Stimulated activated CD8-positive, alpha-beta memory T cell treated with anti-CD3 and anti-CD28 coated beads, Interleukin-2, amount 100 ng/mL, for 1 hour (primary cell): ENCODE measurements at places on chromosomes 16 and 17.

DNA sequence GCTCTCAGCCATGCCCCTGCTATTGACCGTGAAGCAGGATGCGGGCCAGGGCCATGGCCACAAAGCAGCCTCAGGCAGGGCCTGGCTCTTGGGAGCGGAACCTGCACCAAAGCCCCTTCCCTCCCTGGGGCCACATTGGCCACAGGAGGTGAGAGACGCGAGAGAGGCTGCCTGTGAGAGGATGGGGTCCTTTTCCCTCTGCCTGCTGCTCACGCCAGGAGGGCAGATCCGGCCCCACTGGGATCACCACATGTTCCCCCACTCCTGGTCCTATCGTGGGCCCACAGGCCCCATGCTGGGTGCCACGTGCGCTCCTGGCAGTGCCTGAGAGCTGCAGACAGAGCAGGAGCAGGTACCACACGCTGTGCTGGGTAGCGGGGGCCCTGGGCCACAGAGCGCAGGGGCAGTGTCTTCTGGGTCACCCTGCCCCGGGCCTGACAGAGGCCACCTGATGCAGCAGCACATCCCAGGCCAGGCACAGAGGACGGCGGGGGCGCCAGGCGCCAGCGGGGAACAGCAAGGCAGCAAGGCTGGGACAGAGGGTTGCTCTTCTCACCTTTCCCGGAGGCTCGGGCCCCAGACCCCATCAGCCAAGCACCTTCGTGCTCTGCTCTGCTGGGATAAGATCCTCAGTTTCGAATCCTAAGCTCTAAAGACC is 9.2 kb upstream of the NUDT16L1 start:
- no peak for DNase-seq

DNA sequence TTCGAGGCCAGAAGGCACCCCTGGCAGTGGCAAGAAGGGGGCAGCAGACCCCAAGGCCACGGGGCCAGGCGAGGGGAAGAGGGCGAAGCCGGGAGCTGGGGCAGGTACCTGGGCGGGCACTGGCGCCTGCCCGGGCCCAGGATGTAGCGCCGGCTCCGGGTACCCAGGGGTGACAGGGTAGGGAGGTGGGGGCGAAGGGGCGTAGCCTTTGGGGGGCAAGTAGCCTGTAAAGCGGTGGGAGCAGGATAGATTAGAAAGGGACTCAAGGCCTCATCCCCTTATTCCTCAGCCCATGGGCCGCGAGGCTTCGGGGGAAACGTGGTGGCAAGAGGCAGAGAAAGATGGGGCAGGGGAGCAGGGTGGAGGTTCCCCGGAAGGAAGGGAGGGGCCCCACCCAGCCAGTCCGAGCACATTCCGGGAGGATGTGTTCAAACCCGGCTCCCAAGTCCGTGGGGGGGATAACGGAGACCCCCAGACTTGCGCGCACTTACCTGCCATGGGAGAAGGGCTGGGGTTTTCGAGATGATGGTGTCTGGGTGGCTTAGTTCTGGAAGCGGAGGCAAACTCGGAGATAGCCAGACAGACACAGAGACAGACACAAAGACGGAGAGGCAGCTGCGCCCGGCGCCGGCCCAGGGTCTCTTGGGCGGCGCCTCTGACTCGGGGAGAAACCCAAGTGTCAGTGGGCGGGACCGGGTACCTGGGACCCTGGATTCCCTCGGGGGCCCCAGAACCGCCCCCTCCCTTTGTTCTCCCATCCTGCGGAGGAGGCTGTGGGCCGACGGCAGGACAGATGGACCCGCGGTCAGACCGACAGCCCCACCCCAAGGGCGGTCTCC is 493 bp downstream of the PLSCR3 start:
- no peak for DNase-seq

- no peak for DNase-seq
Measured at GRCh38 chr17:46060461-46060860, 61.4 kb downstream of the STH start.

DNA sequence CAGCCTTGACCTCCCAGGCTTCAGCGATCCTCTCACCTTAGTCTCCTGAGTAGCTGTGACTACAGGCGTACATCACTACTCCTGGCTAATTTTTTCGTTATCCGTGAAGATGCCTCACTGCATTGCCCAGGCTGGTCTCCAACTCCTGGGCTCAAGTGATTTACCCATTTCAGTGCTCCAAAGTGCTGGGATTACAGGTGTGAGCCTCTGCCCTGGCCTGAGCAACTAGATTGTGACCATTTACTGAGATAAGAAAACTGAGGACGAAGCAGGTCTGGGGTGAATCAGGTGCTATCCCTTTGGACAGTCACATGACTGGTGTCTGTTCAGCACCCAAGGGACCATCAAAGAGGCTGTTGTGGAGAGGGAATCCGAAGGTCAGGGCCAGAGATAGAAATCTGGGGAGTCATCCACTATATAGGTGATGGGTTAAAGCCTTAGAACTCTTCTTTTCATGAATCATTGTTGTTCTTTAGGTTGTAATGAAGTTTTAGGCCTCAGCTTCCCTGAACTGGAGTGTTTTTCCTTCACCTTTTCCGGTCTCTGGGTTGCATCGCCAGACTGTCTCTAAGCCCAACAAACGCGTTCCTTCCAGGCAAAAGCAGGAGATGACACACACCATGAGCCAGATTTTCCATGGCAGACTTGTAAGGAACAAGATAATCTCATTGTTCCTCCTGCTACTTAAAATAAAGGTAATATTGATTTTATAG is 62.5 kb downstream of the FTO start:
- no peak for DNase-seq

- DNase-seq: no peak
Measured at GRCh38 chr16:86367291-86368072, 142.8 kb upstream of the FOXF1 start.

- no peak for DNase-seq
Measured at GRCh38 chr16:85312642-85313525, 200.6 kb upstream of the CIBAR2 start.

DNA sequence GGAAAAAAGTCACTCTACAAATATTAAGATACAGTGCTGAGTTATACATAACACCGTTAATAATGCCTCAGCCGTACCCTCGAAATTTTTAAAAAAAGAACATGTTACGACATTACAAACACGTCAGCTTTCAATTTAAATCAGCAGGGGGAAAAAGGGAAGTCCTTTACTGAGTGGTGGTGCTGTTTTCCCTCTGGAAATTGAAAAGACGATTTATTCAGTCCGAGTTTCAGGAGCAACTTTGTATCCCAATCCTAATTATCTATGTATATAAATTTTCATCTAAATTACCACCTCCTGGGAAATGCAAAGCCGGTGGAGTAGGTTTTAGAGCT is 1.3 kb downstream of the NETO2 start:
- no peak for DNase-seq

GRCh38 chr16:56113223-56113622 is 78.1 kb upstream of the GNAO1 start:
- no peak for DNase-seq

DNA sequence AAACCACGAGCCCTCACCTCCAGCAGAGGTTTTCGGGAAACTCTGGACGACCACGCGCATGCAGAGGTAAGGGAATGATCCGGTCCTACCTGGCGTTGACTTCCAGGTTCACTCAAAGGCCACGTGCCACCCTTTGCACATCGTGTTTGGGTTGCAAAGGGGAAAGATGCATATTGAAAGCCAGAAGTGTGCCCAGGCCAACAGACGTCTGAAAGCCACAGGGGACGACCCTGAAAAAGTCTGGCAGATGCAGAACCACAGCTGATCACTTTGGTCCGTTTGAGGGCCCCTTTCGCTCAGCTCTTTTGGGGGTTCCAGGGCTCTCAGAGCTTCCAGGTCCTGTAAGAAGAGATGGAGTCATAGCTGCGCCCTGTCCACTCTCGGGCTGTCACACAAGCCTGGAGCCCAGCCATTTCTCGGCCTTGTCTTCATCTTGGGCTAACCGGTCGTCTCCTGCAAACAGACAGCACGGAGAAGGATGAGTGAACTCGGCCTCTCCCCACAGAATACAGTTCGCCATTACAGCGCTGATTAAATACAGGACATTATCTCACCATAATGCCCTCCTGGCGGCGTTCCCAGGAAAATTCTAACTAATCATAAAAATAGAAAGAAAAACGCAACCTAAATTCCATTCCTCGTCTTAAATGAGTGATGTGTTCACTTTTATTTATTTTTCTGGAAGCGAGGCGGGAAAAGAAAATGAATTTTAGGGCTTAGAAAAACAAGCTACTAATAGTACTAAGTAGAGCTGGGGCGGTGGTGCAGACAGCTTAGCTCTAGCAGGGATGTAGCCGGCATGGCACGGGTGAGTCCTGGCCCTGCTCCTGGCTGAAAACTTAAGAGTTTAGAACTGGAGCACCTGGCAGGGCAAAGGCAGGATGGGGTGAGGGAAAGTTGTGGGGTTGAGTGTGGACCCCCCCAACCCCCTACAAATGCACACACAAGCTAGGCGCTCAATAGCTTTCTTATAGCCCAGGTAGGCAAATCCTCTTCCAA is 45.5 kb upstream of the ZFHX3 start:
- DNase-seq: no peak

GRCh38 chr17:63675231-63675606 is 24.7 kb downstream of the LIMD2 start:
- DNase-seq: no peak

GRCh38 chr16:71289732-71290062 is 495 bp upstream of the CMTR2 start:
- no peak for DNase-seq

GRCh38 chr17:52047086-52047485 is 111.4 kb downstream of the CA10 start:
- DNase-seq: no peak

DNA sequence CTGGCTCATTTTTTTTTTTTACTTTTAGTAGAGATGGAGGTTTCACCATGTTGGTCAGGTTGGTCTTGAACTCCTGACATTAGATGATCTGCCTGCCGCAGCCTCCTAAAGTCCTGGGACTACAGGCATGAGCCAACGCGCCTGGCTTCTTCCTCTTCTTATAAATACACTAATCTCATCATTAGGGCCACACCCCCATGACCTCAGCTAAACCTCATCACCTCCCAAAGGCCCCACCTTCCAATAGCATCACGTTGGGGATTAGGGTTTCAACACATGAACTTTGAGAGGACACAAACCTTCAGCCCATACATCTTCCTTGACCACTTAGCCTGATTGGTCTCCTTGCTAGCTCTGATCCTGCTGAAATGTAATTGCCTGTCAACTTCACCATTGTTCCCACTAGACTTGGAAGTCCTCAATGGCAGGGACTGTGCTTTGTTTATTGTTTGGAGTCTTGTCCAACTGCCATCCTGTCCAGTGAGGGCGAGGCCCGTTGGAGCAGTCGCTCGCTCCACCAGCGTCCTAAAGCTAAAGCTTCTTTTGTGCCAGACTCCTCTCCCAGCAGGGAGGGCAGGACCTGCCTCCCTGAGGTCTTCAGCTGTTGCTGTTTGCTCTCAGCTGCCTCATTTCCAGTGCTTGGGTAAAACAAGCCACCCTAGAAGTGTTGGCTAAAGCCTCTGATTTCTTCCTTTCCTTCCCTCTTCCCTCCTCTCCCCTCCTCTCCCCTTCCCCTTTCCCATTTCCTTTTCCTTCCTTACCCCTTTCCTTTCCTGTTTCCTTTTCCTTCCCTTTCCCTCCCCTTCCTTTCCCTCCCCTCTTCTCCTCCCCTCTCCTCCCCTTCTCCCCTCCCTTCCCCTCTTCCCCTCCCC is 85.3 kb downstream of the HAPSTR1 start:
- no peak for DNase-seq

DNA sequence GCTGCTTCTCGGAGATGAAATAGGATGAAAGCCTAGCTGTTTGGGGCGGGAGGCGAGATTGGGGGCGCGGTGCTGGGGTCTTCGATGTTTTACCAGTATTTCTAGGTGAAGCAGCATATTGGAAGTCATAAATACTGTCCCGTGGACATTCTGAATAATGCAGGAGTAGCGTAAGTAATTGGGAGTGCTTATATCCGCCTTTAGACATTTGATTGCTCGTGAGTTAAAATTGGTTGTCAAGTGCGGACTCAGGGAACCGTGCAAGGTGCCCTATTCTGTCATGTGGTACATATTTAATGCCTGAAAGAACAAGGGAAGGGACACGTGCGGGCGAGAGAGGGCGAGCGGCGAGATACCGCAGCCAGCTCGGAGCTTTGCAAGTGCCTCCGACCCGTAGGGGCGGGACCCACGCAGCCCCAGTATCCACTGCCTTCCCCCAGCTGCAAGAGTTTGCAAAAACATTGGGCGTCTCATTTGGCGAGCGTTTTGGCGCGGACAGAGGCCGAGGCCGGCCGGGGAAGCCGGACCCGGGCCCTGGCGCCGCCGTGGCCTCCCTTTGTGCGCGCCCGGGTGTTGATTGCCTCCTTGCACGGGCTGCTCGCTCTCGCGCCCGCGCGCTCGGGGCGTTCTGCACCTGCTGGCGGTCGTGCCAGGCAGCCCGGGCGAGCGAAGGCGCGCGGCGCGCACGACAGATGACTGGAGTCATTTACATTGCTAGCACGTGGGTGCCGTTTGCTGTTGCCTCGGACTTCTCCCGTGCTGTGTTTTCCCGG is 849.8 kb upstream of the RBFOX1 start:
- DNase-seq: no peak

GRCh38 chr16:51629576-51629975 is 478.5 kb upstream of the SALL1 start:
- no peak for DNase-seq

DNA sequence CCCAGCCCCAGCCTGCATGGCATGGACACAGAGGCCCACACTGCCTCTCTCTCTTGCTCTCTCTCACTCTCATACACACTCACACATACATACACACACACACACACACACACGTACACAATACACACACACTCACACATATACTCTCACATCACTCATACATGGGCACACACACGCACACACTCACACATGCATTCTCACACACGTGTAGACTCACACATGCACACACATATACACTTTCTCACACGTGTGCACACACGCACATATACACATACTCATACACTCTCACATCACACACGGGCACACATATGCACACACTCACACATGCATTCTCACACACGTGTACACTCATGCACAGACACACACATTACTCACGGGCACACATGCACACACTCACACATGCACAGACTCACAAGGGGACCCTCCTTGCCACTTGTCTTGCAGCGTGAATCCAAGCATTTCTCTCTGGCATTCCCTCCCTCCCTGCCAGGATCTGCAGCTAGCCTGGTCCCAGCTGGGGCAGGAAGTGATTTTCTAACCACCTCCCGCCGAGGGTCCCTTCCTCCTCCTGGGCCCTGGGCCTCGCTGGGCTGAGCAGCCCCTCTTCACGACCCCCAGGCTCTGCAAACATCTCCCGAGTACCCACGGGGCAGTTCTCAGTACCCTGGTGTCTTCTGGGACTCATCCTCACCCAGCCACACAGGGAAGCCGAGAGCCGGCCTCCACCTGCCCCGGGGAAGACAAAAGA is 37.5 kb downstream of the IL21R start:
- DNase-seq: no peak

- DNase-seq: no peak
Measured at GRCh38 chr17:13230350-13231264, 212.8 kb upstream of the ELAC2 start.

- DNase-seq: no peak
Measured at GRCh38 chr16:80703131-80704071, 101.0 kb downstream of the CDYL2 start.

DNA sequence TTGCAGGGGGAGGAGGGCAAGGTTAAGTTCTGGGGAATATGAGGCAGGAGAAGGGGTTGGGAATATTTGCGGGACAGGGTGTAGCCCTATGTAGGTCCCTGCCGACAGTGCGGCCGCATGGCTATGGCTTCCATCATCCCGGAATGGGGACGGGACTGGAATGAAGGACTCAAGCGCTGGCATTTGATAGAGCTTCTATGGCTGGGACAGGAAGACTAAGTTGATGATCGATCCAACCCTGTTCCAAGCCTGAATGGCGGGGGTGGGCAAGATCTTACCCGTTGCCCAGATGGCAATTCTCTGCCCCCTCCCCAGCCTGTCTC is 47.1 kb downstream of the SRCIN1 start:
- no peak for DNase-seq
